ENCODE measurements at places on chromosomes 16 and 17.

DNA sequence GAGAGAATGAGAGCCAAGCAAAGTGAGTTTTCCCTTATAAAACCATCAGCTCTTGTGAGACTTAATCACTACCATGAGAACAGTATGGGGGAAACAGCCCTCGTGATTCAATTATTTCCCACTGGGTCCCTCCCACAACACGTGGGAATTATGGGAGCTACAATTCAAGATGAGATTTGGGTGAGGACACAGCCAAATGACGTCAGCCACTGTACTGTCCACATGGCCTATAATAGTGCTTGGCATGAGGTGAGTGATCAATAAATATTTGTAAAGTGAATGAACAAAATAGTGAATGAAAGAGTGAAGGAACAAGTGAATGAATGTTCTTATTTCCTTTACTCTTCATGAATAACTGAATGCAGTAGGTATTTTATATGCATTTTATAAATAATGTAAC, 199.1 kb upstream of the GOT2 start:
- no peak for DNase-seq

- DNase-seq: peak; percentile 79
Measured at GRCh38 chr16:23803591-23804123, 32.1 kb upstream of the PRKCB start.

GRCh38 chr17:17352836-17353624, 49.9 kb downstream of the NT5M start:
- DNase-seq: no peak

DNA sequence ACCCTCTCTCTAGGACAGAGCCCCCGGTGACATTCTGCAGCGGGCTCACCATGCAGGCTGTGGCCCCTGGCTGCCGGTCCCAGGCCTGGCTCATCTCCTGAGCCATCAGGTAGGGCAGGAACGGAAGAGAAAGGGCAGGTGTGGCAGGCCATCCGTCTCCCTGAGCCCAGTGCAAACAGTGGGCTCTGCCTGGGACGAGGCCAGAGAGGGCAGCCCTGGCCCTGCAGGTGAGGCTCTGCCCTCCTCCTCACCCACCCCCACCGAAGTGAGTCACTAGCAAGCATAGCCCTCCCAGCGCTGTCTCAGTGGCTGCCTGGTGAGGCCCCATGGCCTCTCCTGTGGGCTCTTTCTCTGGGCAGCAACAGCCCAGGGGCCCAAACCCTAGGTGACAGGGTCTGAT, 14.5 kb downstream of the OTOP3 start:
- no peak for DNase-seq

DNA sequence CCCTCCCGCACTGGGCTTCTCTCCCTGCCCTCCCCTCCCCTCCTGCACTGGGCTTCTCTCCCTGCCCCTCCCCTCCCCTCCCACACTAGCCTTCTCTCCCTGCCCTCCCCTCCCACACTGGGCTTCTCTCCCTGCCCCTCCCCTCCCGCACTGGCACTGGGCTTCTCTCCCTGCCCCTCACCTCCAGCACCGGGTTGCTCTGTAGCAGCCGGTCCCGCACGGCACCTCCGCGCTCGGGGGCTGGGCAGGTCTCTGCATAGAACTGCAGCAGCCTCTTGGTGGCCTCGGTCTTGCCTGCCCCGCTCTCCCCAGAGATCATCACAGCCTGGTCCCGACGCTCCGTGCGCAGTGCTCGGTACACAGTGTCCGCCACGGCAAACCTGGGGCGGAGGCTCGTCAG, 9.8 kb downstream of the MYO1C start:
- DNase-seq: no peak

DNA sequence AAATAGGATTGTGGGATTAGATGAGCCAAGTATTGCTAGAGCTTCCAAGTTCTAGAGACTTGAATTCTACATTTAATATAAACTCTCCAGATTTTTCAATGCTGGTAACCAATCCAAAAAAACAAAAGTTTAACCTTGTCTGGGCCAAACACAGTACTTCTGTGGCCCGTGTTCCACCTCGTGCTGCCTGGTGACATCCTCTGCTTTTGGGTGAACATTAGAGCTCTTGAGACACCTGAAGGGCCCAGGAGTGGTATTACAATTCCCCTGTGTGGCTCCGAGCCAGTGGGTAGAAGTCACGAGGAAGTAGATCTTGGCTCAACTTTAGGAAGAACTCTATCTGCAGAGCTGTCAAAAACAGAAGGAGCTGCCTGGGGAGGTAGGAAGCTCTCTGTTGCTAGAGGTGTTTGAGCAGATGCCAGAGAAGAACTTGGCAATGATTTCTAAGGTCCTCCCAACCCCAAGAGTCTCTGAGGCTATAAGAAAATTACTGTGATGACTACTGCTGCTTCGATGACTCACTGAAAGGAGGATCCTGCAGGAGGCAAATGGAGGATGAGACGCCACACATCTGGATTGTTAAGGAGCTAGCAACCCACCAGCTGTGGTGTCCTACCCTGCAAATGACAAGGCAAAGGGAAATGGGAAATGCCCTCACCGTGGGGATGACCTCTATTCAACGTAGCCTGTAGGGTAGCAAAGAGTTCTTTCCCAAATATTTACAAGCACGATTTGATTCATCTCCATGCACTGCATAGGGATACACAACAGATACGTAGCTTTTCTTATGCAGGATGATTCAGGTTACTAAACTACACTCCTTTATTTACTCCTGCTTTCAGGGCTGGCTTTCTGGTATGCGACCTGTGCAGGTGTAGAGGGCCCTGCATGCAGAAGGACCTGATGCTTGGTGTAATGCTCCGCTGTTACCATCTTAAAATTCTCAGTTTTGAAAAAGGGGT, 45.8 kb upstream of the GAS7 start:
- DNase-seq: no peak

DNA sequence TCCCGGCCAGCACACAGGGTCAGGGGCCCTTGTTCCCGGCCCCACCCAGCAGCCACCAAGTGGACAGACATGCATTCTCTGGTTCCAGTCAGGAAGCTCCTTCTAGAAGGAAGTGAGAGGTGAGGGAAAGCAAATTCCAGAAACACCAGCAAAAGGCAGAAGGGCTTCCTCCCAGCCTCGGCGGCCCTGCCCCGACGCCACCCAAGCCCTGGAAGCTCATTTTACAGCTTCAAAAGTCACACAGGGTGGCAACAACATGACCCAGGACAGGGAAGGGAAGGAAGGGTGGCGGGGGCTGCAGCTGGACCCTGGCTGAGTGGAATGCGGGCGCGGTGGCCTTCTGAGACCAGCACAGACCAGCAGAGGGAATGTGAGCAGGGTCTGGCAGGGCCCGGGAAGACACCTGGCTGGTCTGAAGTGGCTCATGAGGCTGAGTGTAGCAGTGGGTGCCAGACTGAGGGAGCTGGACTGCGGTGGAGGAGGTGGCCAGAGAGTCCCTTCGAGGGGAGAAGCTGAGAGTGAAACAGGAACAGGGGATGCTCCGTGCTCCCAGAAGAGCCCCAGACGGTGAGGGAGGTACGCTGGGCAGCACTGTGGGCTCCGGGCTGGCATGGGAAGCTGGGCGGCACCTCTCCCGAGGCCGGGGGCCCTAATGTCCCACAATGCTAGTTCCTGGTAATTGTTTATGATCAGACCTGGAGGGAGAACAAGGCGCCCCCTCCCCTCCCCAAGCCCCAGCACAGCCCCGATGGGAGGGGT, 1.9 kb upstream of the UNC13D start:
- no peak for DNase-seq

GRCh38 chr17:55089256-55089655, 120.7 kb downstream of the STXBP4 start:
- DNase-seq: peak; percentile 33

DNA sequence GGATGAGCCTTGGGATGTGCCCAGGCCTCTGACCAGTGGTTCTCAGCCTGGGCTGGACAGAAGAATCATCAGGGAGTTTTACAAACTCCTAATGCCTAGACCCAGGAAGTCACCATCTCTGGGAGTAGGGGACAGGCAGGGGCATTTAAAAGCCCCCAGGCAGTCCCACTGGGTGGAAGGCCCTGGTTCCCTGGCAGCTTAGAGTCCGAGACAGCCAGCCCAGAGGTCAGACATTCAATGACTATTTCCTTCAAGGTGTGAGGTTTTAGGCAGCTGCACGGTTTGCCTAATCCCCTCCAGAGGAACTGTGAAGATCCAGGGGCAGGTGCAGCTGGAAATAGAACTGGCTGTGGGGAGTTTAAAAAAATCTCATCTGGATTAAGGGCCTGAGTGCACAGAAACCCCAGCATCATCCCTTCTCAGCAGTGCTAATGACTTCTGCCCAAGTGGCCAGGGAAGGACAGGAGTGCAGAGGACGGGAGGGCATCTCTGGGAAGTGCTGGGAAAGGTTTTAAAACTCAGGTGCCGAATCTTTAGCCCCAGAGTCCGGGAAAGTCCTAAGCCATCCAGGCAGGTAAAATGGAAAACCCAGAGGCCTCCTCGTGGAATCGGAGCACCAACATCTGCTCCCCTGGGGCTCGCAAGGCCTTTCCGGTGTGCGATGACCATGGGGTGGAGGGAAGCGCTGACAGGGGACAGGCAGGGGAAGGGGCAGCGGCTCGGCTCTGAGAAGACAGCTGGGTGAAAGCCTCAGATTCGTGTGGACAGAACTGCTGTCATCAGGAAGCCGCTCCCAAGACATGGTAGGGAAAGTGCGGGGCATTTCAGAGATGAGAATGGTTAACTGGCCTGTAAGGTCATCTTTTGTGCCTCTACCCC, 1.5 kb upstream of the LGALS3BP start:
- DNase-seq: no peak

Measured in CD4-positive, alpha-beta T cell treated with Interleukin-12 subunit alpha and Interleukin-12 subunit beta, for 1 hour (primary cell).